ENCODE measurements at places on chromosomes 11 and 22. TPM values are rescaled to one million over a fixed set of nuclear protein-coding genes. Genes with fewer than 3 reads are reported as not detected.
A peak's percentile ranks its signal among the peaks of the same experiment; 100 is the strongest.

- no peaks in the 10 kb centered on the region for H3K36me3 ChIP-seq
- no peak overlapping the region for H3K27ac ChIP-seq
- DNase-seq, result no peak
- H3K27me3 ChIP-seq, result no peaks in the 10 kb centered on the region
These were observed 11.0 kb upstream of the SPDYC start for GRCh38 chr11:65159012-65159411.

DNA sequence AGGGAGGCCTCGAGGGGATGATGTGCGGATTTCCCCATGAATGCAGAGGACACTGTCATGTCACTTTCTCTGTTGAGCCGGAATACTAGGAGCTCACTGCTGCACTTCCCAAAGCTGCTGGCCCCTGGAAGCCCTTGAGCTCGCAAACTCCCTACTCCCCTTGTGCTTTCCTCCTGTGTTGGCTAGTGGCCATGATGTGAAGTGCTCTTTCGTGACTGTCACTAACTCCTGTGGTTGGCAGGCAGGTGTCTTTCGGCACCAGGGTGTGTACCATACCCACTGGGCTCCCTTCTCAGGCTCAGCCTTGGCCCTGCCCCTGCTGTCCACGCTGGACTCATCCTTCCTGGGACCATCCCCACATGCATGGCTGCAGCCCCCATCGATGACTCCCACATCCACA is 86.2 kb downstream of the BTBD10 start:
- no peak for DNase-seq
- H3K4me3 ChIP-seq, result no peak overlapping the region
- H3K4me1 ChIP-seq, result no peaks in the 10 kb centered on the region
- H3K27ac ChIP-seq, result no peak overlapping the region
- no peaks in the 10 kb centered on the region for H3K27me3 ChIP-seq
- peaks cover 100% of the 10 kb centered on the region for H3K36me3 ChIP-seq

DNA sequence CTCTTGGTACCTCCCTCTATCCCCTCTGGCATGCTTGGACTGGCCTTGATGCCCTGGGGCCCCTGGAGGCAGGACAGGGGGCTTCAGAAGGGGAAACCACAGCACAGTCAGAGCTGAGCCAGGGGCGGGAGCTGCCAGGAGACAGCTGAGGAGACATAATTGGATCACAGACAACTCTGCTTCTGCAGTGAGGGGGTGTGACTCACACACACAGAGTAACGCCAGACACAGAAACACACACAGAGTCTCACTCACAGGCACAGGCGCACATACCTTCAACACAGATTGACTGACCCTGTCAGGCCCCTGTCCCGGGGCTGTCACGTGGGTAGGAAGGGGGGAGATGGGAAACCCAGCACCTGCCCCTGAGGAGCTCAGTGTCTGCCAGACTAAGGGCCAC is 20.6 kb downstream of the STARD10 start:
- H3K4me1 ChIP-seq, result peaks cover 61% of the 10 kb centered on the region
- peak; percentile 89 for DNase-seq
- peak overlapping the region; percentile 96 for H3K27ac ChIP-seq
- H3K27me3 ChIP-seq, result no peaks in the 10 kb centered on the region
- peaks cover 4% of the 10 kb centered on the region for H3K36me3 ChIP-seq

- no peak overlapping the region for H3K4me3 ChIP-seq
- no peak for DNase-seq
- no peaks in the 10 kb centered on the region for H3K36me3 ChIP-seq
- no peak overlapping the region for H3K27ac ChIP-seq
- no peaks in the 10 kb centered on the region for H3K4me1 ChIP-seq
These were observed 1475.4 kb downstream of the BRD1 start for GRCh38 chr22:48352086-48352911.

DNA sequence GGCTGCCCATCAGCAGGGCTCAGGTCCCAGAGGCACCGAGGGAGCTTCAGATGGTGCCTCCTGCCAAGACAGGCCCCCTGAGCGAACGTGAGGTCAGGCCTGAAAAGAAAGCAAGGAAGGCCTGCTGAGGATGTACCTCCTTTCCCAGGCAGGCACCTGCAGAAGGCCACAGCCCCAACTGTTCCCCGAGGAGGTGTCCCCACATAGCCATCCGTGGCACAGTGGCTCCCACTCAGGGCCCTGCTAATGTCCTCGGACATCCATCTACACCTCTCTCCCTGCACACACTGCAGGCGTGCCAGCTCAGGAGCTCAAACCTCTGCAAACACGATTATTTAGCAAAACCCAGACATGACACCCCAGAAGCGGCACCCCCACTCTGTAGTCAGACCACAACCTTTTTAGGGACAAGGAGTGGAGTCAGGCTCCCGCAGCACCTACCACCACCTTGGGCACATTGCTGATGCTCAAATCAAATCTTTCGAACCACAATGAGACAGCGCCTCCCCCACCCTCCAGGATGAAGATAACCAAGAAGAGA is 36.9 kb downstream of the SHANK2 start:
- H3K4me1 ChIP-seq, result peaks cover 15% of the 10 kb centered on the region
- no peak for DNase-seq
- H3K4me3 ChIP-seq, result no peak overlapping the region
- H3K36me3 ChIP-seq, result no peaks in the 10 kb centered on the region
- H3K27ac ChIP-seq, result no peak overlapping the region

GRCh38 chr11:27497284-27497866 is 9.2 kb downstream of the LIN7C start:
- H3K4me3 ChIP-seq, result no peak overlapping the region
- DNase-seq, result no peak
- H3K27me3 ChIP-seq, result no peaks in the 10 kb centered on the region
- H3K27ac ChIP-seq, result no peak overlapping the region
- peaks cover 26% of the 10 kb centered on the region for H3K4me1 ChIP-seq
- H3K36me3 ChIP-seq, result peaks cover 66% of the 10 kb centered on the region

The PATE4 gene
- total RNA-seq, result not detected

All from stomach (tissue), 19 donors.